ENCODE measurements at places on chromosomes 12 and 14.

GRCh38 chr14:65077318-65077717 is 25.0 kb downstream of the MAX start:
- no peak for DNase-seq

DNA sequence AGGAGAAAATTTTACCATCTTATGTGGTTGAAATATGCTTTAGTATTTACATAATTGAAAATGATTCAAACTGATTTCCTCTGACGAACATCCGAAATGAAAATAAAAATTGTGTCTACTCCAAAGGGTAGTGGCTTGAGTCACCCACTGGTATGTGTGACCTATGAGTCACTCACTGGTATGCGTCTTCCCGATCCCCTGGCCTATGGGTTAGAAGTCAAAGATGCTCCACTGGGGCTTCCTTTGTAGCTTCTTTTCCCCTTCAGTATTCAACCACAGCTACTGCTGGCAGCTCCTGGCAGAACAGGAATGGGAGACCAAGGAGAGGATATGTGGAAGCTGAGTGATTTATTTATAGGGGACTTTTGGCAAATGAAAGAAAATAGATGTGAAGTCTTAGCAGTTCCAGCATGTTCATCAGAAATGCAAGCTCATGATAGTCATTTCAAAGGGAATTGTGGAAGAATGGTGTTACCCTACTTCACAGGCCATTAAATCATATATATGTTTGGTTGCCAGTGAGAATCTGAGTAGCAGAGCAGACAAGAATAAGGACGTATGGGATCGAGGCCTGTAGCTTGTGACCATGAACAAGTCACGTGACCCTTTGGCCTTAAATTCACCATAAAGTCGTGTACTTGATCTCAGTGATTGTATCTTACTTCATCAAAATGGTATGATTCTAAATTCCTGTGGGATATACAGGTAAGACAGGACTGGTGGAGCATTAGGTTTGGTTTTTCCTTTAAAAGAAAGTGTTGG is 108.3 kb downstream of the CRADD start:
- peak; percentile 67 for DNase-seq

DNA sequence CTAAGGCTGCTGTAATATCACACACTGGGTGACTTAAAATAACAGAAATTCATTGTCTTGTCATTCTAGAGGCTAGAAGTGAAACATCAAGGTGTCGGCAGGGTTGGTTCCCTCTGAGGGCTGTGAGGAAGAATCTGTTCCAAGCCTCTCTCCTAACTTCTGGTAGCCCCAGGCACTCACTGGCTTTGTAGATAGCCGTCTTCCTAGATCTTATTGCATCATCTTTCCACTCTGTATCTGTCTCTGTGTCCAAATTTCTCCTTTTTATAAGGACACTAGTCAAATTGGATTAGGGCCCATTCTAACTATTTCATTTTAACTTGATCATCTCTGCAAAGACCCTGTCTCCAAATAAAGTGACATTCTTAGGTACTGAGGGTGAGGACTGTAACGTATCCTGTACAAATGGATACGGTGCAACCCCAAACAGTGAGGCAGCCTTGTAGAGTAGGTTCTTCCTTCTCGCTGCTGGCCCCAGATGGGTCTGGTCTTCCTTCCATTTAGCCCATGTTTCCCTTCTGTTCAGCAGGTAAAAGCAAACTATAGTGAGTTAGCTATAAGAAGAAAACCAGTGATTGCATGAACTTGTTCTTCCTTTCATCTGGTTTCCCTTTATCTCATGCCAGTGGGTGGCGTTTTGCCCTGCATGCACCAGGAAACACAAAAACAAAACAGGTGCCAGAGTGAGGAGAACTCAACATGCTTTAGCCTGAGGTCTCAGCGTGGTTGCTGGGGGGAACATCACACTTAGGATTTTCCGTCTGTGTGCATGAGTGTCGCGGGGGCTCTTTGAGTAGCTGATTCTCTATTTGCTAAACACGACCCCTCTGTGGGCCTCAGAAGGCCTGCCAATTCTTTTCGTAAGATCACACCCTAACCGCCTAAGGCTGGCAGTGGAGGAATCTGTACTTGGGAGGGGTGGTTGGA is 19.5 kb downstream of the TTC9 start:
- peak; percentile 45 for DNase-seq

DNA sequence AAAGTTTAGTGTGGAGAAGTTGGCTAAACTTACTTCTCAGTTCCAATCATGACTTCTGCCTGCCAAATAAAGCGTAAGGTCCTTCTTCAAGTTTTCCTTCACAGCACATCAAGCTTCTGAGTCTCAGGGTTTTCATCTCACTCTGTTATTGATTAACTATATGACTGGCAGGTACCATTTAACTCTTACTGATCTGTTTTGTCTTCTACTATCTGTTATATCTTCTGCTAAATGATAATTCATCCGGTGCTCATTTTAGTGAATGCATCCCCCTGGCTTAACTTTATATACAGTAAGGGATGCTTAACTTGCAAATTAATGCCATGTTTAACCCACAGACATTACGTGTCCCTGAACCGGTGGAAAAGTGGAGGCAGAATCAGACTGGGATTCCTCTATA is 20.7 kb downstream of the LGR5 start:
- no peak for DNase-seq

GRCh38 chr12:113247123-113248050 is 26.1 kb downstream of the TPCN1 start:
- no peak for DNase-seq

- no peak for DNase-seq
These were observed 15.3 kb upstream of the MYF6 start for GRCh38 chr12:80692114-80692513.

- DNase-seq, result no peak
These were observed 275.9 kb downstream of the TMEM132C start for GRCh38 chr12:128542844-128543243.

GRCh38 chr12:332581-333205 is 56.4 kb downstream of the KDM5A start:
- DNase-seq, result no peak

- DNase-seq, result no peak
These were observed 1.7 kb downstream of the KCNH3 start for GRCh38 chr12:49540229-49541139.

DNA sequence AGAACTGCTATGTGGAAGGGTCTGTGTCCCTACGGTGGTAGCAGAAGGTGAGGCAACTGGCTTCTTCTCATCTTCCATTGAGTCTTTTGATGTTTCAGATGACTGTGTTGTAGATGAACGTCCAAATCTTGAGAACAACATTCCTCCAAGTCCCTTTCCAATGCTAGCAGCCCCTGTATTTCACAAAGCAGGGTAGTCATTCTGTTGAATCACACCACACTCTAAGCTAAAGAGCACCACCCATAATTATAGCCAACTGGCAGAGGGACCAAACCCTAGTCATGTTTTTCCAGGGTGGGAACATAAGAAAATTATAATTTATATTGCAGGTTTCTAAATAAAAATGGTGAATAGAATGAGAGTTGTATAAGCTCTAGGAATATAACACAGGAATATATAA is 98.7 kb downstream of the DDHD1 start:
- DNase-seq, result no peak

GRCh38 chr12:104768033-104768432 is 190.1 kb downstream of the SLC41A2 start:
- DNase-seq, result no peak

DNA sequence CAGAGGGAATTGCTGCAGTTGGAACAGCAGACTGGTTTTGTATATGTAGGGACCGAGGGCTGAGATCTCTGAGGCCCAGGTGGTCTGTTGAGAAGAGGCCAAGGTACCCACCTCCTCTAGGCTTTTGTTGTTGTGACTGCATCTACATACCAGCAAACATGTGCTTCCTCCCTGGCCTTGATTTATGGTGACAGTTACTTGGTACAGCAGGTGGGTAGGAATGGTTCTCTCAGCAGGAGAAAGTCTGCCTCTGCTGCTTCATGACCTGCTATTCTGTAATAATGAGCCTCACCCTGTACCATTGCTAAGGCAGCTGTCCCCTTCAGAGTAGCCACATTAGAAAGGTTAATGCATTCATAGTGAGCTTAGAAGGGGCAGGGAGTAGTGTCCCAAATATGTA is 196.7 kb upstream of the PELI2 start:
- no peak for DNase-seq

- no peak for DNase-seq
These were observed 1.3 kb downstream of the A2ML1 start for GRCh38 chr12:8823565-8824300.

- no peak for DNase-seq
These were observed 217.0 kb downstream of the BCL11B start for GRCh38 chr14:99055019-99055418.

GRCh38 chr12:76199808-76200207 is 115.3 kb upstream of the NAP1L1 start:
- DNase-seq, result no peak

DNA sequence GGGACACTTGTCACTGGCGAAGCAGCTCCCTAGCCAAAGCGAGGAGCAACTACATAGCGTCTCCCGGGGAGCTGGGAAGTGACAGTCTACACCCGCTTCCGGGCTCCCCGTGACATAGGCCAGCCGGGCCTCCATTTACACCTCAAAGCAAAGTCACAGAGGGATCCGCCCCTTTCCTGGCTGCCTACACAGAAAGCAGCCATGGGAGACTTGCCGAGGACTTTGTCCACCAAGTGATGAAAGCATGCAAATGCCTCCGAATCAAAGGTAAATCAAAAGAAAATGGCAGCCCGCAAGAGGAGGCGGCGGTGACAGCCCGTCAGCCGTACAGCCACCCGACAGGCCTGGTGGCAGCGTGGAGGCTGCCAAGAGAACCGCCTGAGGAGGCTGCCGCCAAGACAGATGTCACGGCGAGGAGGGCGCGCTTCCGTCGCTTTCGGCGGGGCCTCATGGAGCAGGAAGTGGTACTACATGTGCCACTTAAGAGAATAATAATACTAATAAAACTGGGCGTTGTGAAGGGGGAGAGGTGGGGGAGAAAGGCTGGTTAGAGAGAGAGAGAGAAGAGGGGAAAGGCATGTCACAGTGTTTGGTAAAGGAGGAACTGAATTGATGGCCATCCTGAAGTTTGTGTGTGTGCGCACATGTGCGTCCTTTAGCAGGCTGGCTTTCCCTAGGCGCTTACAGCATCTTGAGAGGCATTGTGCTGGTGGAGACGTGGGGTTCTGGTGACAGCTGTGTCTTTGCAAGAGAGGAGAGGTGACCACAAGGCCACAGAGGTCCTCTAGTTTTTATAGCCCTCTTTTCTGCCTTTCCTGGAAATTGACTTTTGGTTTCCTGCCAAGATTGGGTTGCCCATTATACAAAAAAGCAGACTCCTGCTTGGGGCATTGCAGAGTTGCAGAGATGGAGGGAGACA is 661.7 kb downstream of the VRK1 start:
- peak; percentile 84 for DNase-seq

DNA sequence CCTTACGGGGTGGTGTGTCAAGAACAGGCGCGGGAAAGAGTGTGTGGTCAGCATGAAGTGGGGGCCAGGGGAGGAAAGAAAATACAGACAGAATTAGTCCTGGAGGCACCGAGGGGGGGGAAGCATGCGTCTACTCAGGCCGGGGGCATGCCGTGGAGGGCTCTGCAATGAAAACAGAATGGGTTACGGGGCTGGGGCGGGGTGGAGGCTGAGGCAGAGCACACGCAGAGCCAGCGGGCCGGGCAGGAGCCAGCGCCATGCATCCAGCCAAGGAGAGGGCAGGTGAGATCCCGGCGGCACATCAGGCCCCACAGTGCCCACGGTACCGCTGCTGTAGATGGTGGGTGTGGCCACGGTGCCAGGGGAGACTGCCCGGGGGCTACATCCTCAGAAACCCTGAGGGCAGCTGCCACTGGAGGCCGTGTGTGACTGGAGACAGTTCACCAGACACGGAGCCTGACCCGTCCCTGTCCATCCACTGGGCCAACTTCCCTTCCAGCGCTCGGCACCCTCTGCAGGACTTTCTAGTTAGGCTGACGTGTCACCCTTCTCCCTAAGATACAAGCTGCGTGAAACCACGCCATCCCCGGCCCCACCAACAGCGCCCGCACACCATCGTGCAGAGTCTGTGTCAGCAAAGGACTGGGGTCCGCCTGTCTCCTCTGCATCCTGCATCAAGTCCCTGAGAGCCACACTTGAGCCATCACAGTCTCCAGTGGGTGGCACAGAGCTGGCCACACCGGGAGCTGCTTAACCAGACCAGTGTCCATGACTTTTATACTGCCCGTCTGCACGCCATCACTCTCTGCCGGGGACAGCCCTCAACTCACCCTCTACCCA is 87.4 kb downstream of the PIWIL1 start:
- no peak for DNase-seq

- DNase-seq, result no peak
These were observed 30.5 kb downstream of the PLXNC1 start for GRCh38 chr12:94178882-94179281.

GRCh38 chr14:24366721-24367513 is 1.1 kb upstream of the NFATC4 start:
- DNase-seq, result no peak

- no peak for DNase-seq
These were observed 143.4 kb downstream of the CHST11 start for GRCh38 chr12:104600036-104600712.

GRCh38 chr14:26403760-26404159 is 194.1 kb downstream of the NOVA1 start:
- no peak for DNase-seq

- no peak for DNase-seq
These were observed 105.3 kb downstream of the GRIP1 start for GRCh38 chr12:66573605-66574004.

GRCh38 chr14:97120611-97121031 is 323.4 kb downstream of the VRK1 start:
- DNase-seq, result peak; percentile 68

GRCh38 chr12:46395388-46395787 is 22.8 kb upstream of the SLC38A2 start:
- no peak for DNase-seq

DNA sequence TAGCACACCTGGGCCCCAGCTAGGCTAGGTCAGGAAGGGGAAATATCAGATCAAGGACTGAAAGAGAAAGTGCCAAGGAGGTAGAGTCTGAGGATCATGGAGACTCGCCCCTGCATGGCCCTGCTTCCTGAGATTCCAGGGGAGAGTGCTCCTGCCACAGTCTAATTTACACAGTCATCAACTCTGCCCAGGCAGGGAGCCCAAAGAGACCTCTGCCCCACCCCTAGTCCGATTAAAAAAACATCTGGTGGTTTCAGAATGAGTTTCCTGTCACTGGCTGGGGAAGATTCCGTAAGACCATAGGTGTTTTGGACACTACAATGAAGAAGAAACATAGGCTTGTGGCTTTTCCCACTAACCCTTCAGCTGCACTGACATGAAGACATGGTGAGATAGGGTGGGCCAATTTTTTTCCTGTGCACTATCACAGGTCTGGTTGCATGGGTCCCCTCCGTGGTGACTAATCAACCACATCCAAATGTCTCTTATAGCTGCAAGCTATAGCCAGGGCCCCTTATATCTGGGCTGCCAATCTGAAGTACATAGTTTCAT is 31.5 kb upstream of the GZMB start:
- peak; percentile 40 for DNase-seq

GRCh38 chr12:124422142-124422569 is 127.3 kb downstream of the RFLNA start:
- DNase-seq, result no peak

DNA sequence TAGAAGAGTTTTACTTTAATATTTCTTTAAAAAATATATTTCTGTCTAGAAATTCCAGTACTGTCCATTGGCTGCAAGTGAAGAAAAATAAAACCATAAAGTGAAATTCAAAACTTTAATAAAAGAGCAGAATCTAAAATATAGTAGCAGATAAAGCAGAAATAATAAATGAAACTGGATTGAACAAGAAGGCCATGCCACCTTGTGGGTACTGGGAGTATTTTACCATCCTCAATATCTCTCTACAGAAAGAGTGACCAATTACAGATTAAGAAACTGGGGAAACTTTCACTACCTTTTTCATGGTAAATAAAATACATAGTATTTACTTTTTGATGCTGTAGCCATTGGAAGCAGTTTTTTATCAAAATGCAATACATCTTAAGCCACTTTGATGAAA is 220.5 kb downstream of the BCAT1 start:
- no peak for DNase-seq

Measured in stimulated activated CD4-positive, alpha-beta T cell treated with anti-CD3 and anti-CD28 coated beads, Interleukin-4, amount 100 ng/mL, for 24 hours (primary cell).